ENCODE measurements at places on chromosomes 2 and 18.
A peak's percentile ranks its signal among the peaks of the same experiment; 100 is the strongest.

DNA sequence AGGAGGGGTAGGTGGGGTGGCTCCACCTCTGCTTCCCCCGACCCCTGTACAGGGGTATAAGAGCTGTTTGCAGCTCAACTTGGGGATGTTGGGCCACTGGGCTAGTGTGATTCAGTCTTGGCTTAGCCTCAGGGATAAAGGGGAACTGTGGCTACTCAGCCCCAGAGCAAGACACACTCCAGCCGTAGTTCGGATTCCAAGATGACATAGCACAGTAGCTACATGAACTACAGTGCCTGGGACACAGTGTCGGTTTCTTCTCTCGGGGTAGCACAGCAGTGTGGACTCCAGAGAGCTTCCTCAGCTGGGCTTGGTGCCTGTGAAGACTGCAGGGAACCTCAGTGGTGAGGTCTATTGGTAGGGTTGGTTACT, 21.1 kb downstream of the CARF start:
- peaks cover 3% of the 10 kb centered on the region for H3K4me1 ChIP-seq
- no peak overlapping the region for H3K4me3 ChIP-seq
- H3K27ac ChIP-seq, result no peak overlapping the region

DNA sequence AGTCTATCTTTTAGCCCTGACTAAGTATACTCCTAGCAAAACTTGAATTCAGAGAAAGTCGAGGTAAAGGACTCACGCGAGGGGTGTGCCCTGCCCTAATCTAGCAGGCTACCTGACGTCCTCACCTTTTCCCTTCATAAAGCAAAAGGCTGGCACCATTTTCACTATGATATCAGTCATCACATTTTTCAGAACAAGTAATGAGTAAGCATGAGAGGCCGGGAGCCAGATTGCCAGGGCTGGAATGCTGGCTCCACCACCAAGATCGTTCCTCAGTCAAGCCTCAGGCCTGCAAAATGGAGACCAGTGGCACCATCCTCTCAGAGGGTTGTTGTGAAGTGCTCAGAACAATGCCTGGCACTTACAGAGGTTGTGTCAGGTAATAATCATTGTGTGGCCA, 18.7 kb upstream of the NCKAP5 start:
- H3K27me3 ChIP-seq, result no peaks in the 10 kb centered on the region
- no peak for DNase-seq
- H3K4me1 ChIP-seq, result no peaks in the 10 kb centered on the region

GRCh38 chr18:32469691-32470459, 807 bp downstream of the GAREM1 start:
- peak overlapping the region; percentile 84 for H3K4me3 ChIP-seq
- H3K27me3 ChIP-seq, result peaks cover 36% of the 10 kb centered on the region
- H3K4me1 ChIP-seq, result peaks cover 30% of the 10 kb centered on the region
- peak; percentile 9 for DNase-seq
- no peaks in the 10 kb centered on the region for H3K36me3 ChIP-seq

DNA sequence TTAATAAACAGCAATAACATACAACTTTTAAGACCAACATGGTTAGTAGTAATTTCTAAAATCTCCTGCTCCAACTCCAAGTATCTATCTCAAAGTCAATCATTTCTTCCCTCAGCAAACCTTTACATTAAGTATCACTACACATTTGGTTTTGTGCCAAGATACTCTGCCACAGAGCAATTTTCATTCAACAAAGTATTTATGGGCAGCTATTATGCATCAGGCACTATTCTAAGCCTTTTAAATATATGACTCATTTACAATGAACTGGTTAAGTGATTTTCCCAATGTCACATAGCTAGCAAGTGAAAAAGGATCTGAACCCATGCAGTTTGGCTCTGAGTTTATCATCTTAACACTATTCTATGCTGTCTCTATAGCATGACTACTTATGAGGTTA, 264.3 kb downstream of the NOL4 start:
- DNase-seq, result no peak
- no peaks in the 10 kb centered on the region for H3K36me3 ChIP-seq
- no peaks in the 10 kb centered on the region for H3K27me3 ChIP-seq
- no peaks in the 10 kb centered on the region for H3K4me1 ChIP-seq
- no peak overlapping the region for H3K27ac ChIP-seq

GRCh38 chr18:46325895-46326294, 221.7 kb downstream of the HAUS1 start:
- no peak overlapping the region for H3K27ac ChIP-seq
- H3K4me1 ChIP-seq, result peaks cover 2% of the 10 kb centered on the region
- no peak for DNase-seq

DNA sequence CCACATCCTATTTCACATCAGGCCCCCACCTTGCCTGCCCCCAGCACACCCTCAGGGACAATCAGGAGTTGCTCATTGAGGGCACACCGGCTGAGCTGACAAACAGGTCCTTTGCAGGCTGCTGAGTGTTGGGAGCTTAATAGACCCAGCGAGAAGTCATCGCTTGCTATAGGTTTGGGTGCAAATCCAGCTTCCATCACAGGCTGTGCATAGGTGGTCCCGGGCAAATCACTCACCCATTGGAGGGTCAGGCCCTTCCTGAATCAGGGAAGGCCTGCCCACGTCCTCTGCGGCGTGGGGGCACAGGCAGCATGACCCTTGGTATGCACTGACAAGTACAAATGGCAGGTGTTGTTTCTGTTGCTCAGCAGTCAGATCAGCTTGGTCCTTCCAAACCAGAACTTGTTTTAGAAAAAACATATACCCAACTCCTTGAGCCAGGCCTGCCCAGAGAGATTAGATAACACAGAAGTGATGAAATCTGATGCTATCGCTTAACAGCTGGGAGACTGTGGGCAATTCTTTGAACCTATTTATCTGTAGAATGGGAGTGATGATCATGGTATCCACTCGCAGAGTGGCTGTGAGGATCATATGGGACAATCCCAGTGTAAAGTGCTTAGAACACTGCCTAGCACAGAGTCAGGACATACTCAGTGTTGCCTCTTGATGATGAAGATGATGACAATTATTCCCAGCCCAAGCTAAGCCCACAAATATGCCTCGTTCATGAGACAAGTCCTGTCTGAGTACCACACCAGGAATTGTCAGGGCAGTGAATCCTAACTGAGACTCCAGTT, 34.9 kb downstream of the SMAD7 start:
- H3K4me1 ChIP-seq, result peaks cover 25% of the 10 kb centered on the region
- H3K4me3 ChIP-seq, result no peak overlapping the region
- DNase-seq, result no peak
- H3K27me3 ChIP-seq, result no peaks in the 10 kb centered on the region
- no peaks in the 10 kb centered on the region for H3K36me3 ChIP-seq

- H3K4me1 ChIP-seq, result peaks cover 37% of the 10 kb centered on the region
- H3K27ac ChIP-seq, result peak overlapping the region; percentile 85
- H3K27me3 ChIP-seq, result no peaks in the 10 kb centered on the region
- H3K36me3 ChIP-seq, result no peaks in the 10 kb centered on the region
- peak overlapping the region; percentile 51 for H3K4me3 ChIP-seq
- DNase-seq, result no peak
These were observed 1.4 kb downstream of the APLF start for GRCh38 chr2:68468801-68469200.

- no peak overlapping the region for H3K27ac ChIP-seq
- H3K4me3 ChIP-seq, result no peak overlapping the region
- DNase-seq, result no peak
- H3K36me3 ChIP-seq, result peaks cover 3% of the 10 kb centered on the region
- no peaks in the 10 kb centered on the region for H3K27me3 ChIP-seq
These were observed 59.1 kb upstream of the GALNT13 start for GRCh38 chr2:153812632-153813031.

Measured in naive thymus-derived CD8-positive, alpha-beta T cell (primary cell).